ENCODE measurements at places on chromosomes 5 and 9. TPM values are rescaled to one million over a fixed set of nuclear protein-coding genes. Genes with fewer than 3 reads are reported as not detected.

The NTNG2 gene
- total RNA-seq, result 0.80 TPM

The PCDH1 gene
- 37.9 TPM for total RNA-seq

The FOXI1 gene
- total RNA-seq, result not detected

The REEP2 gene
- total RNA-seq, result 18.6 TPM

The PCDHGC4 gene
- total RNA-seq, result 1.8 TPM

The LOX gene
- not detected for total RNA-seq

The FAM151B gene
- 2.6 TPM for total RNA-seq

The BASP1 gene
- 5.9 TPM for total RNA-seq

The SIL1 gene
- 53.6 TPM for total RNA-seq

The PLAC8L1 gene
- 0.34 TPM for total RNA-seq

The EPB41L4B gene
- total RNA-seq, result 0.45 TPM

The URM1 gene
- 79.1 TPM for total RNA-seq

The PCDHAC2 gene
- 5.3 TPM for total RNA-seq

The LRRC70 gene
- total RNA-seq, result 0.11 TPM

The PTGES2 gene
- total RNA-seq, result 149 TPM

The ORM2 gene
- not detected for total RNA-seq

The SETD9 gene
- 9.7 TPM for total RNA-seq

The OLFML2A gene
- total RNA-seq, result 7.7 TPM

Measured in A375 (cell line).